ENCODE measurements at places on chromosomes 12 and 14. TPM values are rescaled to one million over a fixed set of nuclear protein-coding genes. Genes with fewer than 3 reads are reported as not detected.

GRCh38 chr12:109870648-109871047 lies 9.7 kb downstream of the GLTP start:
- DNase-seq, result no peak

- no peak for DNase-seq
Observed at GRCh38 chr12:110340706-110341105, 59.7 kb downstream of the ATP2A2 start.

GRCh38 chr12:130627175-130627574 lies 88.9 kb downstream of the RIMBP2 start:
- DNase-seq, result no peak

- no peak for DNase-seq
Observed at GRCh38 chr14:102955636-102956408, 33.4 kb downstream of the AMN start.

DNA sequence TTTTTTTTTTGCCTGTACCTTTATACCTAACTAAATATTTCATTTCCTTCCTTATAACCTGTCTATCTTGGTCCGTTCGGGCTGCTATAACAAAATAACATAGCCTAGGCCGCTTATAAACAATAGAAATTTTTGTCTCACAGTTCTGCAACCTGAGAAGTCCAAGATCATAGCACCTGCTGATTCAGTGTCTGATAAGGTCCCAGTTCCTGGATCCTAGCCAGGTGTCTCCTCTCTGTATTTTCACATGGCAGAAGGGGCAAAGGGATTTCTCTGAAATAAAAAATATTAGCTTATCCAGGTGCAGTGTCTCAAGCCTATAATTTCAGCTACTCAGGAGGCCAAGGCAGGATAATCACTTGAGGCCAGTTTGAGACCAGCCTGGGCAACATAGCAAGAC lies 1046.6 kb upstream of the USP15 start:
- no peak for DNase-seq

The RNASE7 gene
- 1.1 TPM for total RNA-seq

The NPFF gene
- not detected for total RNA-seq
